IPS-NIHi11 (cell line): ENCODE measurements at places on chromosomes 7 and 10.

- DNase-seq, result no peak
These were observed 15.6 kb upstream of the ZNF25 start for GRCh38 chr10:37992083-37992482.

DNA sequence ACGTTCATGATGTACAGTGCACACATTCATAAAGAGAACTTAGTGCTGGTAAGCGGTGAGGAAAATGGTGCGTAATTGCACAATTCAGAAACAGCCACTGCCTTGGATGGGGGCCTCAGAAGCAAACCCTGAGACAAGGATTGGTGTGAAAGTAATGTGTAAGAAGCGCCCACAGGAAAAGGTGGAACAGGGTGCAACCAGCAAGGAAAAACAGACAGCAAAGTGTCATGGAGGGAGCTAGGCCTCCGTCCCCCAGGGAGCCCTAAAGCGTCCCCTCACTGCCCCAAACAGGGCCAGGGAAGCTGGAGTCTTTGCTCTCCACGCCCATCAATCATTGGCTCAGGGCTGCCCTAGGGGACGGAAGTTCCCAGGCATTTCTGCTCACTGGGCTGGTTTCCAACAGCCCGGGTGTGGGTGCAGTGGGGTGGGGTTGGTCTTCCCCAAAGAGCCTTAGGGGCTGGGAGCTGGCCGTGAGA is 9.6 kb upstream of the C10orf105 start:
- no peak for DNase-seq

DNA sequence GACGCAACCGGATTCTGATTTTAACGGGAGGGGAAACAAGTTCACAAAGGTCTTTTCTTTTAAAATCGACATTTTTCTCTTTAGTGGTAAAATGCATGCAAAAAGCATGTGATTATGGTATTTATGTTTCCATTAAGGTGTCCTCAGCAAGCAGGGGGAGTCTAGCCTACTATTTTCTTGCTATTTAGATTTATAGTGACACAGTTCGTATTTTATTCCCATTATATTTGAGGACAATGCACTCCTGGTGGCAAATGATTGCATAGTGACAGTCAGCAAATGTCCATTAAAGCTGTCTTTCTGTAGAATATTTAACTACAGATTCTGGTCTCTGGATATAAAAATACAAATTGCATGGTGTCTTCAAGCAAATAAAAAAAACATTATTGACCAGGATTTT is 554.2 kb downstream of the PARD3 start:
- DNase-seq, result no peak

DNA sequence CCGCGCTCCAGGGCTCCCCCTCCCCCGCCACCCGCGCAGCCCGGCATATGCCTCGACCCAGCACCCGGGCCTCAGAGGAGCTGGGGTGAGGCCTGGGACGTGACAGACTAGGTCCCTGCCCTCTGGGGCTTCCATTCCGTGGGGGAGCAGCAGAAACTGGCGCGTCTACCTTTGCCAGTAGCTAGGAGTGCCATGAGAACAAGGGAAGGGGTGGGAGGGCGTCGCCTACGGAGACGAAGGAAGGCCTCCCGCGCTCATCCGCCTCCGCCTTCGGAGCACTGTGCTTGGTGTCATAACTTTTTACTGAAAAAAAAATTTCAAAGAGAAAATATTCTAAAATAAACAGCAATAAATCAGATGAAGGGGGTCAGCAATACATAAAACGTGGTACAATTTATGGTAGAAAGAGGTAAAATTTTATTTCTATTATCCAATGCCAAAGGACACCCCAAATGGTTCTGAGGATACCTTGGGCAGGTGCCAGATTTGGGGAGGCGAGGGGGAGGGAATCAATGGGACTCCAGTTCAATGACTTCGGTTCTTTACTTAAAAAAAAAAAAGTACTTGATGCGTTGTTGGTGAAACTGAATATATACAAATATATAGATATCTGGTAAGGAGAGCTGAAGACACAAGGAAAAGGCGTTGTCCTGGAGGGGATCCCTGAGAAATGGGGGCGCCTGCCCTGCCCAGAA is 35.1 kb upstream of the GRID1 start:
- DNase-seq, result peak; percentile 48
